ENCODE measurements at places on chromosomes 5 and 9. TPM values are rescaled to one million over a fixed set of nuclear protein-coding genes. Genes with fewer than 3 reads are reported as not detected.
A peak's percentile ranks its signal among the peaks of the same experiment; 100 is the strongest.

DNA sequence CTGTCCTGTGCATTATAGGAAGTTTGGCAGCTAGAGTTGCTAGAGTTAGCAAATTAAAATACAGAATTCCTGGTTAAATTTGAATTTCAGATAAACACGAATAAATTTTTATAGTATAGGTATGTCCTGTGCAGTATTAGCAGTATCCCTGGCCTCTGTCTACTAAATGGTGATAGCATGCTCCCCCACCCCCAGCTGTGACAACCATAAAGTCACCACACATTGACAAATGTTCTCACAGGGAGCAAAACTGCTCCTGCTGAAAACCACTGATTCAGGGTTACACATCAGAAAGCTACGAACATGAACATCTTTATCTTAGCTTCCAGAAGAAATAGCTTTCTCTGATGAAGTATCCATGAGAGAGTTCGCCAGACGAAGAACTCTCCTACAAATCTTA, 91.8 kb upstream of the CCDC112 start:
- DNase-seq, result no peak

DNA sequence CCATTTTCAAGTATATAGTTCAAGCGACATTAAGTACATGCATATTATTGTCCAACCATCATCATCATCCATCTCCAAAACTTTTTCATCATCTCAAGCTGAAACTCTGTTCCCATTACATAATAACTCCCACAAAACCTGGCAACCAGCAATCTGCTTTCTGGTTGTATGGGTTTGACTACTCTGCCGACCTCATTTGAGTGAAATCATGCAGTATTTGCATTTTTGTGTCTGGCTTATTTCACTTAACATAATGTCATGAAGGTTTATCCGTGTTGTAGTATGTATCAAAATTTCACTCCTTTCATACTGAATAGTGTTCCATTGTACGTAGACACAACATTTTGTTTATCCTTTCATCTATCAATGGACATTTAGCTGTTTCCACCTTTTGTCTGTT, 74.8 kb downstream of the SGCD start:
- no peak for DNase-seq

The MLANA gene
- not detected for total RNA-seq

DNA sequence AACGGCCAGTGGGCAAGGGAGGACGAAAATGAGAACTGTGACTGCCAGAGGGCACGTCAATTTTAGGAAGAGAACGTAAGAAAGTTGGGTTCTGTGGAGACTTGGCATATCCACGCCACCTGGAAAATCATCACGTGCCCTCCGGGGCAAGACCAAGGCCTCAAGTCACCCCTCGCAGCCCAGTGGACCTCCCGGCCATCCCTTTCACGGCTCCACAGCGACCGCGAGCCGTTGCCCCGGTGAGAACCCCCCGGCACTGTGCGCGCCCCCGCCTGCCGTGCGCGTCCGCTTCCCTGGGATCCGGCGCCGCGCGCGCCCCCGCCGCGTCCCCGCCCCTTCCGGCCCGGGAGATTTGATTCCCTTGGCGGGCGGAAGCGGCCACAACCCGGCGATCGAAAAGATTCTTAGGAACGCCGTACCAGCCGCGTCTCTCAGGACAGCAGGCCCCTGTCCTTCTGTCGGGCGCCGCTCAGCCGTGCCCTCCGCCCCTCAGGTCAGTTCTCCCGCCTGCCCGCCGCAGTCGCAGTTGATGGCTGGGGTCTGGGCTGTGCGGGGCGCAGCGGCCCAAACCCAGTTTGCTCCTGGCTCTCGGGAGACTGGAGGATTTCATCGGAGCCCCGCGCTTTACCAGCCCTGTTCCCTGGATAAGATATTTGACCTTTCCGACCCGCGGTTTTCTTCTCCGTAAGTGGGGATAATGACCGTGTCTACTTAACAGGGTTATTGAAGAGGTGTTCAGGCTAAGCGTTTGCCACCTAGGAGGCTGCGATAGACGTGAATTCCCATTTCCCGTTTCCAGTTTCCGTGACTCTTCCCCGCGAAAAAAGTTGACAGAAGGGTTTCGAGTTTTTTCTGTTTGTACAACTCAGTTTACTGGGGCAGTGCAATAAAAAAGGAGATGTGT, at the start of gene MELK:
Gene MELK, plus strand, starts transcription at position 381 of the 904 bp plus-strand sequence. CDS start 8,787 bp downstream, outside the sequence.
- DNase-seq, result peak; percentile 91

The OTP gene
- total RNA-seq, result not detected

DNA sequence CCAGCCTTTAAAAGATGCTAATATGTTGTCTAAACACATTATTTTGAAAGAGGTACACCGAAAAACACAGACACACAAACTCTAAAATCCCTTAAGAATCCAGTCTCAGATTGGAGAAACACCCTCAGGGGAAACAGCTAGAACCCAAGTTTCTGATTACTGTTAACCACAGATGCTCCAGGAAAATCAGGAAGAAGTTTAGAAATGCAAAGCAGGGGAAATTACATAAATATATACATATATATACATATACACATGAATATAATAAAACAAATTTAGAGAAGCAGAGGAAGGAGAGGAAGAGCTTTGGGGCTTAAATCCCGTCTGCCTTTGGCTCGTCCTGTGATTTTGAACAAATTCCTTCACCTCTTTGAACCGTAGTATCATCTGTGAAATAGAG, 73.2 kb upstream of the KLF4 start:
- no peak for DNase-seq

- no peak for DNase-seq
Measured at GRCh38 chr5:83396662-83397061, 74.9 kb upstream of the VCAN start.

The NEUROG1 gene
- not detected for total RNA-seq

GRCh38 chr9:36149197-36149596, 12.7 kb downstream of the GLIPR2 start:
- DNase-seq, result no peak

- no peak for DNase-seq
Measured at GRCh38 chr9:72217306-72217842, 68.1 kb downstream of the GDA start.

GRCh38 chr5:103010168-103010567, 109.8 kb downstream of the GIN1 start:
- no peak for DNase-seq

GRCh38 chr5:62002436-62002835, 303.6 kb upstream of the KIF2A start:
- DNase-seq, result no peak

DNA sequence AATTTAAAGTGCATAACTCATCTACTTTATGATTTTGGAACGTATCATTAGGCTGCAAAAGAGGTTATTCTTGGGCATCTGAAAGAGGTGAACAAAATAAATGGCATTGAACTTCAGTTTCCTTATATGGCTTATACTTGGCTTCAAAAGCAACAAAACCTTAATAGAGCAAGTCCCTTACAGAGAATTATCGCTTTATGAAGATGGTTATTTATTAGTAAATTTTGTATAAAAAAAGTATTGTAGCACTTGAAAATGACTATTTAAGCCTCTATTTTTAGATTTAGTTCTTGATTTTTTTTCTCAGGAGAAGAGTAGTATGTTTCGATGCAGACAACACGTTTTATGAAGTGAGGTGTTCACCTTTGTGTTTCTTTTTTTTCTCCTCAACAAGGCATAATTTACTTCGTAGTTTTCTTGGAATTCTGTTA, 2.0 kb downstream of the ERBIN start:
- no peak for DNase-seq

DNA sequence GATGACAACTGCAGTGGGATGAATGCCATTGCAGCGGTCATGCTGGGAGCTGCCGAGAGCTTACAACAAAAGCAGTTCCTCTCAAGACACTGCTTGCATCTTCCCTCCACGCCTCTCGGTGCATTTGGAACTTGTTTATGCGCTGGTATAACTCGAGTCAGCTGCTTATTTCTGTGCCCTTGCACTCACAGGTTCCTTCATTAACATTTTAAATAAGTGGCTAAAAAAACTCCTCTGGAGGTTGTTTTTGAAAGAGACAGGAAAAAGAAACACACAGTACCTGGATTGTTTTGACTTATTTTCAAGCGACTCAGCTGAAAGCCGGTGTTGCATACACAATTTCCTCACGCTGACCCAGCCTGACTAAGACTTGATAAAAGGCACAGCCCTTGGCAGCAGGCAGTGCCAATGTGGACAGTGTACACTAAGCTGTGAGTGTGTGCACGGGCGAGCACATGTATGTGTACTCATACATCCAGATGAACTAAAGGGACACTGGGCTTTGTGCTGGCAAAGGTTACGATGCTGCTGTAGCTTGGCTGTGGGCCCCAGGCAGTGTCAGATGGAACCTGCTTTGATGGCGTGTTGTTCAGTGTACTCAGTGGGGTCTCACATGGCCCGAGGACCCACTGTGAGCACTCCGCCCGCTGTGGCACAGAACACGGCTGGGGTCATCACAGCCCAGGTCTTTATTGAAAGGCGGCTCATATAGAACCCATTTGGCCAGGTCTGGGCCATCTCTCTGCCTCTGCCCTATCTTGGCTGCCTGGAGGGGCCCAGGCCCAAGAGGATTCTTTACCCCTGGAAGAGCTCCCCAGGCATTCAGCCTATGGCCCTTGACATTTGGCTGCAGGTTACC, 92.3 kb downstream of the ANKRD33B start:
- no peak for DNase-seq

The ACTBL2 gene
- not detected for total RNA-seq

The NIPAL4 gene
- 0.64 TPM for total RNA-seq

The ENTREP1 gene
- not detected for total RNA-seq

DNA sequence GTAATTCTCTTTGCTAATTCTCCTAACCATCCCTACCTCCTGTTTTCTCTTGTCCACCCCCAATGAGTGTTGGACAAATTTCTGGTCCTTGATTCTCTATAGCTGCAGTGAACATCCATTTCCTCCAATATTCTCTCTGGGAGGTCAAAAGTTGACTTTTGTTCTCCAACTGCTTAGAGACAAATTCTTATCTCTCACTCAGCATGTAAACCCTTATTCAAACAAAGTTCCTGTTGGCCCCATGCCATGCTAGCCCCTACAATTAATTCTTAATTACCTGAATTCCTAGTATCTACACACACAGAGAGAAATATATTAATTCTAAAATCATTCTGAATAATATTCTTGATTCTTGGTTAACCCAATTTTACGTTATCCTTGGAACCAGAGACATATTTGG, 472.9 kb upstream of the ACTBL2 start:
- DNase-seq, result no peak

GRCh38 chr9:133739408-133740280, 1.5 kb upstream of the SARDH start:
- no peak for DNase-seq

DNA sequence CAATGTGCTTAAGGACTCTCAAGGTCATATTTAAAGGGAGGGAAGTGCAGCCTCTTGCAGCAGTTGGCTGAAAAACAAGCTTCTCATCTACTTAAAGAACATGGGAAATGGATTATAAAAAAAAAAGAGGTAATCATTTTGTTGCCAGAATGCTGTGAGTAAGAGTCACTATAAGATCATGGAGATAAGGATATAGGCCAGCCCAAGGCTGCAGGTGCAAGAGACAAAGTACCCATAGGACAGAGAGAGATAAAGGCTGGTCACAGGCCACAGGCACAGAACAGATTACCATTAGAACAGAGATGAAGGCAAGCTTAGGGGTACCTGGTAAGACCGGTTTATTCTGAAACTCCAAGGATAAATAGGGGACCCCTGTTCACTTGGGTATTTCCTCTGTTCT, 70.5 kb downstream of the CDKN2A start:
- no peak for DNase-seq

DNA sequence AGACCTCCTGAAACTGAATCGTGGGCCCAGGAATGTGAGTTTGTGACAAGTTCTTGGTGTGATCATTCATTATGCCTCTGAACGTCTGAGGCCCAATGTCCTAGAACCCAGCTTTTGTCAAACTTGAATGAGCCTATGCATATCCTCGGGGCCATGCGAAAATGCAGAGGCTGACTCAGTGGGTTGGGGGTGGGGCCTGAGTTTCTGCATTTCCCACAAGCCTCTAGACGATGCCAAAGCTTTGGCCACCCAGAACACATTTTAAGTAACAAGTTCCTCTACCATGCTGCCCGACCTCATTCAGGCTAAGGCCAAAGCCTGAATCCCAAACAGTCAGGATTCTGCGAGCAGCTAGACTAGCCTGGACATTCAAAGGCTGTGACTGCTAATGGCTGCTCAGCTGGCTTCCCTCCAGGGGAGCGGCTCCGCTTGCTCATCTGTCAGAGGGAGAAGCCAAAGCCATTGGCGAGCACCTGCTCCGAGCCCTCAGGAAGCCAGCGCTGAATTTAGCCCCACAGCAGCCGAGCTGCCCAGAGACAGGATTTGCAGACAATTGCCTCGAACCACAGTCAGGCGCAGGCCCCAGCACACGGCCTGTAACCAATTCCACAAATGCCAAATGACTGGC, 177.5 kb downstream of the ZDHHC21 start:
- no peak for DNase-seq

- no peak for DNase-seq
Measured at GRCh38 chr5:145521066-145521465, 314.1 kb downstream of the PRELID2 start.

The NOL6 gene
- 82.2 TPM for total RNA-seq

DNA sequence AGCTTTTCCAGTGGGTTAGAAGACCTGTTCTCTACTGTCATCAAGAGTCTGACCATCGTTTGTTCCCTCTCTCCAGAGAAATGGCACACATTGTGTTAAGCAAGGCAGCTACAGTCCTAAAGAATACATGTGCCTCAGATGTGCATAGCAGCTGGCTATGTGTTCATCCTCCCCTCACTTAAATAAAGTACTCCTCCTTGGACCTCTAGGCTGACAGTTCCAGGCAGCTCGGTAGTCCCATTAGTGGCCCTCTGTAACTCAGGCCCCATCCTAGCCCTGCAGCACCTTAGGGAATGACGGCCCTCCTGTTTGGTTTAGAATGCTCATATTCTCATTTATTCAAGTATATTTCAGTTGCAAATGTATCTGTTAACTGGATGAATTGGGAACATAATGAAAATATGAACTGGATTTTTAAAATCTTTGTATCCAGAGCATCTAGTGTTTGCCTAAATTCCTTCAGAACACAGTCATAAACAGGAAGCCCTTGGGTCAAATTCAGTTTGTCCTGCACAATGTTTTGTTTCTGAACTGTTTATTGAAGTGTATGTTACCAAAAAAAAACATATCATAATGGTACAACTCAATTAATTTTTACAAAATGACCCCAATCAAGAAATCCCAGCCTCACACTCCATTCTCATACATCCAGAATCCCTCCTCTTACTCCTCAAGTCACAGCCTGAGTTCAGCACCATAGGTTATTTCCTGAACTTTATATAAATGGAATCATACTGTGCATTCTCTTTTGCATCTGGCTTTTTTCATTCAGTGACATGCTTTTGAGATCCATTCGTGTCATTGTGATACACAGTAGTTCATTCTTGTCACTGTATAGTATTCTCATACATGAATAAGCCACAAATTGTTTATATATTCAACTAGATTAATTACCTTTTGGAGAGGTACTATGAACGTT, 1.6 kb upstream of the ASPN start:
- no peak for DNase-seq

DNA sequence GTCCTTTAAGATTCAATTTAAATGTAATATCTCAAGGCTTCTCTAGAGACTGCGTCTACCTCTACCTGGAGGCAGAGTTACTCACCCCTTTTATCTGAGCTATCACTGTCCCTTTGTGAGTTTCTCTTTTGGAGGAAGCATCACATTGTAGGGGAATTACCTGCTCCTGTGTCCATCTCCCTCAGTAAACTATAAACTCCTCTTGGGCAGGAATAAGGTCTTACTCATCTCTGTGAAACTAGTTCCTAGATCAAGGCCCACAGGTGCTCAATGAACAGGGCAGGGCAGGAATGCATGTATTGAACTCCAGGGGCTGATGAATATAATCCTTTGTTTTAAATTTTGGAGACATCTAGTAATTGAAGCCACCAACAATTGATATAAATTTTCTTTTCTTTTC, 139.8 kb upstream of the ERCC6L2 start:
- DNase-seq, result no peak

The PDCD1LG2 gene
- not detected for total RNA-seq

Measured in activated naive CD8-positive, alpha-beta T cell treated with anti-CD3 and anti-CD28 coated beads for 36 hours (primary cell).